ENCODE measurements at places on chromosomes 11 and 22. TPM values are rescaled to one million over a fixed set of nuclear protein-coding genes. Genes with fewer than 3 reads are reported as not detected.

The CARNS1 gene
- total RNA-seq = not detected

The PNPLA5 gene
- total RNA-seq = not detected

The CECR2 gene
- 0.09 TPM for total RNA-seq

DNA sequence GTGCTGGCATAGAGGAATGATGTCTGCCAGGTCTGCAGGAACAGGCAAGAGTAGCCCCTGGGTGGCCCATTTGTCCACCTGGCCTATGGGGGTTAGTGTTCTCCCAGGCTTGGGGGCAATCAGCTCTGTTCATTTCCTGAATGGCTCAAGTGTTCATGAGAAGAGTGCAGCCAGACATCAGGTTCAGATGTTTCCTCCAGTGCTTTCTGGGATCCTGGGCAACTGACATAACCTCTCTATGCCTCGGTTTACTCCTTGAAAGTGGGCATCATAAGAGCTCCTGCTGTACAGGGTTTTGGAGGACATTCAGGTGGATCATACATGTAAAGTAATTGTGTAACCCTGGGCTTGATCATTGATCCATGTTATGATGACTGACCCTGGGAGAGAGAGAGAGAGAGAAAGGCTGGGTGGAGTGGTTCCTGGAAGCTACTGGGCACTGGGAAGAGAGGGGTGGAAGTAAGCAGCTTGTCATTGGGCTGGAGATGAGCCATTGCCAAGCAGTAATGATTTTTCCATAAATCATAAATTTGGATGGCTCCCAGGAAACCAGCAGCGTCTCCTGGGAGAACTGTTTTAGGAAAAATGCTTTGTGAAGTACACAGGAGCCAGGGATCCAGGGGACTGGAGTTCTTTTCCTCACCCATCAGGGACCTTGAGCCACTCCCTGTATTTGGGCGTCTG, 30.2 kb upstream of the ACCSL start:
- DNase-seq = no peak

- DNase-seq = no peak
These were observed 200.3 kb upstream of the MPPED2 start for GRCh38 chr11:30786256-30787110.

GRCh38 chr22:17380359-17381087, 11.3 kb downstream of the CECR2 start:
- DNase-seq = no peak

GRCh38 chr11:100800202-100800601, 113.1 kb downstream of the ARHGAP42 start:
- DNase-seq = no peak

- DNase-seq = no peak
These were observed 82.8 kb upstream of the OR5AK2 start for GRCh38 chr11:56905936-56906335.

- peak; percentile 89 for DNase-seq
These were observed 32.2 kb downstream of the TRMU start for GRCh38 chr22:46367707-46368191.

GRCh38 chr11:11916981-11917399, 75.2 kb downstream of the USP47 start:
- no peak for DNase-seq

GRCh38 chr11:2142762-2143202, 3.6 kb upstream of the IGF2 start:
- DNase-seq = no peak

DNA sequence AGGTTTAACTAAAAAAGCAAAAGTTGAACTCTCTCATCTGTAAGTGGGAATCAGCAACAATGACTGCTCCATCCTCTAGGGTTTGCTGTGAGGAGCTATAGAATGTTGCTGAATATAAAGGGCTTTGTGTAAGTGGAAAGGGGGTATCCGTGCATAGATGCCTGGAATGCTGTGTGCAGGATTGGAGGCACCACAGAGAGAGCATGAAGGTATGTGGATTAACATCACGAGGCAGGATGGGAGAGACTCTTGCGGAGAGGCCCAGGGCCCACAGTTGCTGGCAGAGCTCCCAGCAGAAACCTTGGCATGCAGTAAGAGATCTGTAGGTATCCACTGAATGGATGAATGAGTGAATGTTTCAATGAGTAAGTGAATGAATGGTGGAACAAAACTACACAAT, 298.7 kb upstream of the DDI1 start:
- DNase-seq = no peak

All from Calu3 (cell line).